ENCODE measurements at places on chromosomes 6 and 20. TPM values are rescaled to one million over a fixed set of nuclear protein-coding genes. Genes with fewer than 3 reads are reported as not detected.

Gene SRMS
- not detected for total RNA-seq

Gene BTN1A1
- total RNA-seq = not detected

Gene MOCS1
- 28.6 TPM for total RNA-seq

Gene SLC25A27
- 18.6 TPM for total RNA-seq

Gene SSTR4
- not detected for total RNA-seq

Gene RAB44
- 0.05 TPM for total RNA-seq

Gene TNF
- 0.47 TPM for total RNA-seq

Gene CALHM5
- total RNA-seq = 2.1 TPM

Gene WFDC5
- total RNA-seq = not detected

Gene BPIFB3
- not detected for total RNA-seq

Gene CCM2L
- 7.5 TPM for total RNA-seq

Gene DDX27
- total RNA-seq = 14.6 TPM

Gene HRH3
- not detected for total RNA-seq

Gene TREML4
- not detected for total RNA-seq

Gene EFCAB8
- total RNA-seq = not detected

Gene BAG2
- total RNA-seq = 11.2 TPM

All from left ventricle myocardium inferior (tissue), 1 donor.